ENCODE measurements at places on chromosomes 5 and 9.

DNA sequence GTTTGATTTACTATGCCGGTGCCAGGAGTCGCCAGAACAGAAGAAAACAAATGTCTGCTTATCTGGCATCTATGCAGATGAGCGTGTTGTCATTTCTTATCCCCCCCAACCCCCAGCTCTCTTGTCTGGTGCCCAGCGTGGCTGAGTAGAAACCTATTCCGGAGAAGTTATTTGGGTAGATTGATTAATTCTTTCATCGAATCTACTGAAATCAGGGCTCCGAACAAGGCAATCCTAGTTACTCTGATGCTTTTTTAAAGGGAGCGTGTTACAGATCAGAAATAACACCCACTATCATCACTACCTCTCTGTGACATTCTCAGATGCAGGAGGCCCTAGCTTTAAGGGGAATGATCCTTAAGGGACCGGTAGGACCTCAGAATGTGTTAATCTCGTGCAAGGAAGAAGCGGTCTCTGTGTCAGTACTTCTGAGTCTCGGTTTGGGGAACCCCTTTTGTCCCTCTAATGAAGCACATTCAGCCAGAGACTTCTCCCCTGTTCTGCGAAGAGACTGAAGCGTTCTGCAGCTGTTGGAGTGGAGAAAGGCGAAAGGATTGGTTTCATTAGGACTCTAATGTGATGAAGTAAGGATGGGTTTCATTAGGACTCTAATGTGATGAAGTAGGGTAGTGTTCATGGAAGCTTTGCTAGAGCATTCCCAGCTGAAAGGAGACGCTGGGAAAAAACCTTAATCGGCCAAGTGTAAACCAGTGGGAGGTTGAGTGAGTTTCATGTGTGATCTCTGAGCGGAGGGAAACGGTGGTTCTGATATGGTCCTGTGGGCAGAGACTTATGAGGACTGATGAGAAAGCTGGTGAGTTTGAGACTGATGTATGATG, 1.5 kb downstream of the PIP5K1B start:
- no peak for DNase-seq

GRCh38 chr5:12016159-12016746, 112.0 kb upstream of the CTNND2 start:
- no peak for DNase-seq

DNA sequence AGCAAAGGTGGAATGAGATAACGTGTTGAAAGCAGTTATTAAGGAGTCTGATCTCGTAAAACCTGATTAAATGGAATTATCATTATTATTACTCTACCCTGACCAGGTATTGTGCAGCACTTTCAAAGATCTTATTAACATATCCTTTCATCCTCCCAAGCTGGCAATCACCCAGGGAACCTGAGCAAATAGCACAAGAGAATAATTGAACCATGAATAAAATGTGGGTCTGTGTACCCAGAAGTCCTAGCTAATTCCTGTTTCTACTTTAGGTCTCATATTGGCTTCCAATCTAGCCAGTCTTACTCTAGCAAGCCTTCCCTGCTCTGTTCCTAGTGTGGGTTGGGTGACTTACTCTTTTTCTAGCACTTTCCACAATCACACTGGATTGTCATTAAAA, 162.2 kb upstream of the STK32A start:
- DNase-seq, result no peak

GRCh38 chr5:15255576-15255975, 244.4 kb upstream of the FBXL7 start:
- DNase-seq, result no peak

GRCh38 chr5:68435611-68436010, 220.1 kb downstream of the PIK3R1 start:
- peak; percentile 13 for DNase-seq

GRCh38 chr5:131635684-131636572, 899 bp upstream of the RAPGEF6 start:
- no peak for DNase-seq

DNA sequence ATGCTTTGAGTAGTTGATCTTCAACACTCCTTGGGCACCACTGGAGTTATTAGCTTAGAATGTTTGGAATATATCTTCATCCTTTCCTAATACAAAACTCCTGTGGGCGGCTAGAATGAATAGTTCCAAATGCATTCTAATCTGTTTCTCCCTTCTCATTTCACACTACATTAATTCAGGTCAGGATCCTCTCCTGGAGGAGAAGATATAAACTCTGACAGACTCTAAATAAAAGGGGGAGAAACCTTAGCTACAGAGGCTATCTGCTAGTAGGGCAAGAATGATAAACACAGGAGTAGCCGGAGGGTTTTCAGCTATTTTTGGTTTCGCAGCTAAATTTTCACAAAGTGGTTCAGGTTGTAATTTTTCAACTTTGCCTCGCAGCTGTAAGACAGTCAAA, 45.2 kb upstream of the FAM240B start:
- DNase-seq, result no peak

DNA sequence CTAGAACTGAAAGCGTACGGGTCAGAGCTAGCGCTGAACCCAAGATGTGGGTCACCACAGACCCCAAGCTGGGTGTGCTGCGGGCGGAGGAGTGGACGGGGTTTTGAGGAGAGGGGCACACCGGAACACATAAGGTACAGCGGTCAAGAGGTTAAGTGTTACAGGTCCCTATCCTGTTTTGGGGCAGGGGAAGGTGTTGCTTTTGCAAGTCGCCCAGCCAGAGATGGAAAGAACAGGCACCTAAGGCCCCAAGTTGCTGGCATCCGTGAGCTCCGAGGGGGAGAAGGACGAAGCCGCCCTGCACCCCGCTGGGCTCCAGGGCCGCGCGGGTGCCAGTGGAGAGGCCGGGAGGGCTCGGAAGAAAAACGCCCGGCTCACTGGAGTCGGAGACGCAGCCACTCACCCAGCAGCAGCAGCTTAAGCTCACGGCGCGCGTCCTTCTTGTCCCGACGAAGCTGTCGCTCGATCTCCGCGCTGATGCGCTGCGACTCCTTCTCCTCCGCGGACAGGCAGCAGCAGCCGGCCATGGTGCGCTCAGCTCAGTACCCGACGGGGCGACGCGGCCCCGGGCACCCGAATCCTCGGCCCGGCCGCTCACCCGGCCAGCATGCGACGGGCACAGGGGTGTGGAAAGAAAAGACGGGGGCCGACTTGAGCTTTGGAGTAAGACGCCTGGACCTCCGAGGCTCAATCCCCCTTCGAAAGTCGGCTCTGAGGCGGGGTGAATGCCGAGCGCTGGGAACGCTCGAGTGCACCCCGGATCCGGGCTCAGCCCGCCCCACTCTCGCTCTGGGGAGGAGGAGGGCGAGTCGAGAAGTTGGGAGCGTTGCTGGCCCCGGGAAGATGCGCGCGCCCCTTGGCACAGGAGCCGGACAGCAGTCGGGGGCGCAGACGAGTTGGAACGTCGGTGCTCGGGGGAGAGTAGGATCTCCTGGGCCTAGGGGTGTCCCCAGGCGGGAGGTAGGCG, 572 bp downstream of the GNA14 start:
- DNase-seq, result no peak

GRCh38 chr5:115478281-115478680, 66.3 kb downstream of the FEM1C start:
- DNase-seq, result no peak

- DNase-seq, result no peak
Measured at GRCh38 chr5:15385037-15385436, 114.9 kb upstream of the FBXL7 start.

DNA sequence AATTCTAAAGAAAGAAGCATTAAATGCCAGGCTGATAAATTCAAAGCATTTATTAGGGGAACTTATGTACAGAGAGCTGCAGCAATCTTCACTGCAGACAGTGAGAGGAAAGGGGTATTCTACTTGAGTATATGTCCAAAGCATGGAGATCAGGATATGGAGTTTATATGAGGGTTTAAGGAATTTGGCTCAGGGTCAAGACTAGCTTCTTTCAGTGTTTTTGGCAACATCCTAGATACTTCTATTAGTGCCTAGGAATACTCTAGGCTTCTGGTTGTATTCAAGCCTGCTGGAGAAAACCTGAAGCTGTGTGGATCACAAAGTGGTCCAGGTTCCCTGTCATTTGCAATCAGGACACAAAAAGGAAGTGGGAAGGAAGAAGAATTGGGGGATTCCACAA, 194.6 kb downstream of the CETN3 start:
- no peak for DNase-seq

GRCh38 chr9:95075700-95076099, 241.8 kb downstream of the FANCC start:
- no peak for DNase-seq

DNA sequence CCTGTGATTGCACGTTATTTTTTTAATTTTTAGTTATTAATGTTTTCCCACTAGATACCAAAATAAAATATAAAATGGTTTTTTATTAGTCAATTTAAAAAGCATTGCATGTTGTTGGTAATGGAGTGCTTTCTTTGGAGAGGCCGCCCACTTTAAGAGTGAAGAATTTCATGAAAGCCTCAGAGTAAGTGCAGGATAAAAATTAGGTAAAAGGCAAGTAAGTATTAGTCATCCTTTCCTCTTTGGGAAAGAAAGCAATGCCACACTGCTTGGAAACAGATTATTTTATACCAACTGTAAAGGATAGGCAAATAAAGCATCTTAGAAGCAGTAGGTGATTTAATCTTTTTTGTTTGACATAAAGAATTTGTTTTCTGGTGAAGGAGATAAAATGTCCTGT, 62.9 kb downstream of the HSD17B4 start:
- no peak for DNase-seq

GRCh38 chr5:129905473-129906176, 1.4 kb downstream of the CHSY3 start:
- DNase-seq, result no peak

GRCh38 chr9:36492865-36493264, 79.8 kb upstream of the MELK start:
- peak; percentile 58 for DNase-seq
